ENCODE measurements at places on chromosomes 11 and 22.

DNA sequence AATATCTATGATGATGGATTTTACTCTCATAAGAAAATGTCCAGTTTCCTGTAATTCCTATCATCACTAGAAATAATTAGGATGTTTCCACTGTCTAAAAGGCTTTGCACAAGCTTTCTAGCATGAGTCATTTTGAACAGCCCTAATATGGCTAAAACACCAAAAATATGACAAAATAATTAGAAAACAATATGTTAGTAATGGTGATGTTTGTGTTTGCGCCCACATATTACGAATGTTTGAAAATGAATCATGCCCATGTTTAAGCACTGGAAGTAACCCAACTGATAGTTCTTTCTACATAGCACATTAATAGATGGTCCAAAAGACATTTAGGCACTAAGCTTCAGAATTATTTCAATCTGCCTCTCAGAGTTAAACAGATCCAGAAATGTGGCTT, 96.0 kb downstream of the TRPC6 start:
- DNase-seq = no peak

DNA sequence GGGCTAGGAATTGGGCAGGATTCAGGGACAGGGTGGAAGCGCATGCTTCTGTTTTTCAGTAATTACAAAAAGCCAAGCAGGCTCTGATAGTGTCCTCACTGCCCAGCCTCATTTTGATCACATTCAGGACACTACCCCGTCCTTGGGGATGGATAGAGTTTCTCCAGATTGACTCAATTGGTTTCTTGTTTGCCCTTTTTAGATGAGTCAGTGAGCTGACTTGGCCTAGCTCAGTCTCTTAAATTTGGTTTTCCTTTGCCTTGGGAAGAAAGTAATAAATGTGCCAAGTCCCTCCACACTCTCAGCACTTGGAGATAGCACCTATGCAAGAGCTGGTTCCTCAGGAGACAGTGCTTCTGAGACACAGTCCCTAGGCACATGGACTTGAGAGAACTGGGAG, 25.5 kb downstream of the DKK3 start:
- no peak for DNase-seq

DNA sequence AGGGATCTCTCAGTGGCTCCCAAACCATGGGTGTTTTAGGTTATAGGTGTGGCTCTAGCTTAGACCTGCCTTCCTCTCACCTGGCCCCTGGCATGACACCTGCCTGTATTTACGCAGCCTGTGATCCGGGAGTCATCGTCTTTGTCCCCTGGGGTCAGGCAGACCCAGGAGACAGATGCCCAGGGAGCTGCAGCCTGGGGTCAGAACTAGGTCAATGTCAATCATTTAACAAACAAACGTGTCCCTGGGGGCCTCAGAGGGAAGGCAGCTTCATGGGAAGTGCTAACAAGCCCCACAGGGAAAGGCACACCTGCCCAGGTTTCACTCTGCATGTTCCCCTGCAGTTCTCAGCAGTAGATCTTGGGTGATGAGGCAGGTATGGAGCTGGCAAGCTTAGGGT, 12.0 kb downstream of the BACE1-AS start:
- DNase-seq = no peak

GRCh38 chr11:6587360-6587953, 16.0 kb downstream of the RRP8 start:
- DNase-seq = no peak

DNA sequence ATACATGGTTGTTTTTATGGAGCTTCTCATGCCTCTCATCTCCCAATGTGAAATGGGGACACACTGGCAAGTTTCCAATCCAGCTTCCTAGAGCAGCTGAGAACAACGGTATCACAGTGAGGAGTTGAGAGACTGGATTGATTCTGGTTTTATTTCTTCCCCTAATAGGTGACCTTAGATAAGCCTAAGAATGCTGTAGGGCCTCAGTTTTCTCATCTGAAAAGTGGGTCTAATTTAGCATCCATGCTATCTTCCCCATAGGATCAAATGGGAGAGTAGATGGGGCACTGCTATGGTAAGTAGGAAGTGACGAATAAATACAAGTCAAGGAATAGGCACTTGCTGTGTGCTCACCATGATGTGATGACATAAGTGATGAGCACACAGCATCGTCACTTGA, 61.1 kb upstream of the PHOX2A start:
- DNase-seq = no peak

- DNase-seq = no peak
These were observed 452 bp downstream of the MACROD1 start for GRCh38 chr11:64165481-64165841.

DNA sequence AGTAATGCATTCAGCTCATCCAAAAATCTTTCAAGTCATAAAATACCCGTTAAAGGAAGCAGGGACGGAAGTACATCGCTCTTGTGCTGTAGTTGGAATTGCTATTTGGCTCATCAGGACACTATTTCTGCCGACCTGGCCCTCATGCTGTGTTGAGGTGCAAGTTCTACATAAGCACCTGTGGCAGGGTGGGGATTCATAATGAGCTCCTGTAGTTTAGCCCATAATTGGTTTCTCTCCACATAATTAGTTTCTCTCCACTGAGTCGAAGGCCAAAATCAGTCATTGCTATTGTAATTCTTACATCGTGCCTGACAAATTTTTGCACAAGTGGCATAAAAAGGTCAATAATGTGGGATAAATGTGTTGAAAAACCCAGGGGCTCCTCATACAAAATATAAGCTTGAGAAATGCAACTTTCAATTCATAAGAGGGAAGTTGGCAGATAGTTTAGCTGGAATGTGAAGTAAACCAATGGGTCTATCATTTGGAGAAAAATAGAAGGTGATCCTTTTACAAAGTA, 14.9 kb upstream of the ISX start:
- DNase-seq = no peak

- DNase-seq = no peak
These were observed 58.2 kb upstream of the CLMP start for GRCh38 chr11:123253223-123253622.

- no peak for DNase-seq
These were observed 14.7 kb downstream of the EPS8L2 start for GRCh38 chr11:720642-721246.

DNA sequence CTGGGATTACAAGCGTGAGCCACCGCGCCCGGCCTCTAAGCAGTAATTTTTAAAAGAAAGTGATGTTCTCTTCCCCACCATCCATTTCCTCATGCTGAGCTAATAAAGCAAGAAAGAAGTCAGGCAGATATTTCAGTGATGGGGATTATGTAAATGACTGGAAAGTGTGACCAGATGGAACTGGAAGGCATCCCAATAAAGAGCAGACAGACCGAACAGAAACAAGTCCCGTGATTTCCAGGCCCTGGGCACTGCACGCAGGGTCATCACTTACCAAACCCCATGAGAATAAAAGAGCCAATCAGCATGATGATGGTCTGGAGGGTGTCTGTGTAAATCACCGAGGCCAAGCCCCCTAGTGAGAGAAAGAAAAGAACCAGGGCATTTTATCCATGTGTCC, 18.2 kb downstream of the SLC5A4 start:
- no peak for DNase-seq

GRCh38 chr11:11421509-11421908, 68.5 kb upstream of the CSNK2A3 start:
- no peak for DNase-seq

- no peak for DNase-seq
These were observed 1.8 kb upstream of the SERPIND1 start for GRCh38 chr22:20771918-20772625.

GRCh38 chr11:35798423-35798822, 135.8 kb downstream of the TRIM44 start:
- no peak for DNase-seq

DNA sequence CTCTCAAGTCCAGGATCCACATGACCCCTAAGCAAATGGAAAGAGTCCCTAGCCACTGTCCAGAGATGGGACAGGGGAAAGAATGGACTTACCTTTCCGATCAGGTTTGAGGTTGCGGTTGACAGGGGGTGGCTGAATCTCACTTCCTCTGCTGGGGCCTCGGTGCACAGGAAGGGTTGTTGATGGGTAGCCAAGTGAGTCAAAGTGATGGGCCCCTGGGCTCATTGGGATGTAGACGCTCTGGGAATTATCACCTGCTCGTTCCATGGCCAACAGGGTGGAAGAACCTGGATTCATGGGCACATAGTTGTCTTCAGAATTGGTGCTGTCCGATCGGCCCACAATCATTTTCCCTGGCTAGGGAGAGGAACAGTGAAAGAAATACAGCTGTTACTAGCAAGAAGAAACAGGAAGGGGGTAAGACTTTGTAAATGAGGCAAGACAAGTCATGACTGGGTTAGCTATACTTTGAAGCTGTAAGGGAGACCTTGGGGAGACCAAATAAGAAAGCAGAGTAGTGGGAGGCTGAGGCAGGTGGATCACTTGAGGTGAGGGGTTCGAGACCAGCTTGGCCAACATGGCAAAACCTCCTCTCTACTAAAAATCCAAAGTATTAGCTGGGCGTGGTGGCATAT, 34.7 kb downstream of the USP35 start:
- DNase-seq = no peak

DNA sequence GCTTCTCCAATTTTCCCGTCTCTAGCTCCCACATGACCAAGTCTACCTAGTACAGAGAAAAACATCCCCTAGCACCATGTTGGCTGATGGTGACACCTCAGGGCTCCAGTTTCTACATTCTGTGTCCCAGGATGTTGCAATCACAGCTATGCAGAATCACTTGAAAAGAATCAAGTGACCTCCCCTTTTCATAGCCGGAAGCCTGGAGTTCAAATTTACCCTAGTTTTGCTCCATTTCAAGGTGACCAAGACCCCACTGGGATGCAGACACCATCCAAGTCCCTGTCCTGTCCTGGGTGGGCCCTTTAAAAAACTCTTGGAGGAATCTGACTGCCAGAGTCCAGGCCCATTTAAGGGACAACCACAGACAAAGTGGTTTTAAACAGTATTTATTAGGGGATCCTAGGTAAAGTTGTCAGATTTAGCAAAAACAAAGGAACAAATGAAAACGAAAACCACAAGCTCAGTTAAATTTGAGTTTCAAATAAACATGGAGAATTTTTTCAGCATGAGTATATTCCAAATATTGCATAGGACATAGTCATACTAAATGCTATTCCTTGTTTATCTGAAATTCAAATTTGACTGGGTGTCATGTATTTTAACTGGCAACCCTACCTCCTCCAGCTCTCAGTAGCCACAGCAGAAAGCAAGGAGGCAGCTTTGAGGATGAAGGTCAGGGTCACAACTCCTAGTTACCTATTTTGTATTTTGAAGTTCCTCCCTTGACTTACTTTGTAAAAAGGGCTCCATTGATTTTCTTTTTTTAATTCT, 52.4 kb downstream of the MIAT start:
- DNase-seq = no peak

DNA sequence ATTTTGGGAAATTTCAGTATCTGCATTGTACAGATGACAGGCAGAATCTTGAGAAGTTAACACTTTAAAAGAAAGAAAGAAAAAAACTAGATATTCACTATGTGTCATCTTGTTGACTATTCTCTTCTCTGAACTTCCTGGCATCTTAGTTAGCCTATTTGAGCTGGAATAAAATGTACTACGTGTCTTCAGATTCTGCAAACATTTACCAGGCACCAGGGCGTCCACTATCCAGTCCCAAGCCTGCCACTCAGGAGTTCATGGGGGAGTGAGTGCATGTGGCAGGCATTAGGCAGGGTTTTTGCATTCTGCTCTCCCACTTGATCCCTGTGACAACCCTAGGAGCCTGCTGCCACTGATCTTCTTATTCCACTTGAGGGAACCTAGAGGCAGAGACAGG, 25.0 kb downstream of the TIMP3 start:
- no peak for DNase-seq

GRCh38 chr11:82527081-82527584, 206.5 kb downstream of the FAM181B start:
- DNase-seq = no peak

DNA sequence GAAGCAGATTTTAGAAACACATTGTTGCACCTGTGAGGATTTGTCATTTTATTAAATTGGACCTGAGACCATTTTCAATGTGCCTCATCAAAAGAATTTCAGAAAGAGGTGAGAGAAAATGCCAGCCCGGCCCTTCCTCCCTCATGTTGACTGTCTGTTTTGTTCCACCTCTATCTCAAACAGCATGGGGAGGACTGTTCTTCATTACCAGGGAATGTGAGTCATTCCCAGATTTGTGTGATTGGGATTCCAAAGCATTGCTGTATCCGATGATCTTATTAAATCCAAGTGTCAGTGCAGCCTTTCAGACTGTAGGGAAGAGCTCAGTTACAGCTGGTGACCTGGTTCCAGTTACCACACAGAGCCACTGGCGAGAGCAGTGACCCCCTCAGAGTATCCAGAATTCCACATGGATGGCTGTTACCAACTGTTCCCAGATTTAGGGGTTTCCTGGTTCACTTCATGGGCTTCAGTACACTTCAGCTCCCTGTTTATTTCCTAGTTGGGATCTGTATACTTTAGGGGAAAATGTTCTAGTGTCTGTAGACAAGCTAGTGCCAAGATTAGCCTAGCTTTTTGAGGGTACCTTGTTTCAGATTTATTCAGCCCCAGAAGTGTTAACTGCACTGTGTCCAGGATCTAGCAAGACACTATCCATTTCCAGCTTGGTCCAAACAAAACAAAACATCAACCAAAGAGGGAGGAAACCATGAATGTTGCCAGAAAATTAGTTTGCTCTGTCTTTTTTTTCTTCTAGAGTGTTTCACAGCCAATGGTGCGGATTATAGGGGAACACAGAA, 20.9 kb downstream of the KREMEN1 start:
- no peak for DNase-seq

GRCh38 chr22:20095521-20095920, 15.5 kb downstream of the DGCR8 start:
- DNase-seq = no peak

GRCh38 chr11:128886406-128887124, 4.6 kb upstream of the KCNJ5 start:
- no peak for DNase-seq

GRCh38 chr11:94563848-94564467, 3.2 kb upstream of the PIWIL4 start:
- DNase-seq = no peak

DNA sequence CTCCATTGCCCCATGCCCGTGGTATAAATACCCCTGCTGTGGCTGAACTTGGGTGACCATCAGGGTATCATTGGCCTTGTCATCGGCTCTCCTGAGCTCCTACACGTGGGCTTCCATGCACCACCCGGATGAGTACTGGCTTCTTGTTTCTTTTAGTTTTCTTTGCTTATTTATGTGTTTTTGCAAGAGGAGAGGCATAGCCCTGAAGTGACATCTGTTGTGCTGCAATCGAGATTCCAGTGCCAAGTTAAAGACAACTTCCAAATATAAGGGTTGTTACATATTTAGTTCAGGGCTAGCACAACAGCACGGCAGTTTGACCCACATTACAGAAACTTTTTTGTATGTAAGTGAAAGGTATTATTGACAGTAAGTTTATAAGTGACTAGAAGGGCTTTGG, 1087.1 kb downstream of the TBC1D22A start:
- no peak for DNase-seq
